ENCODE measurements at places on chromosomes 11 and 22.

- H3K4me3 ChIP-seq: no peak overlapping the region
- DNase-seq: peak; percentile 45
- no peaks in the 10 kb centered on the region for H3K36me3 ChIP-seq
- peaks cover 19% of the 10 kb centered on the region for H3K4me1 ChIP-seq
Measured at GRCh38 chr11:15707971-15708370, 593.2 kb downstream of the INSC start.

DNA sequence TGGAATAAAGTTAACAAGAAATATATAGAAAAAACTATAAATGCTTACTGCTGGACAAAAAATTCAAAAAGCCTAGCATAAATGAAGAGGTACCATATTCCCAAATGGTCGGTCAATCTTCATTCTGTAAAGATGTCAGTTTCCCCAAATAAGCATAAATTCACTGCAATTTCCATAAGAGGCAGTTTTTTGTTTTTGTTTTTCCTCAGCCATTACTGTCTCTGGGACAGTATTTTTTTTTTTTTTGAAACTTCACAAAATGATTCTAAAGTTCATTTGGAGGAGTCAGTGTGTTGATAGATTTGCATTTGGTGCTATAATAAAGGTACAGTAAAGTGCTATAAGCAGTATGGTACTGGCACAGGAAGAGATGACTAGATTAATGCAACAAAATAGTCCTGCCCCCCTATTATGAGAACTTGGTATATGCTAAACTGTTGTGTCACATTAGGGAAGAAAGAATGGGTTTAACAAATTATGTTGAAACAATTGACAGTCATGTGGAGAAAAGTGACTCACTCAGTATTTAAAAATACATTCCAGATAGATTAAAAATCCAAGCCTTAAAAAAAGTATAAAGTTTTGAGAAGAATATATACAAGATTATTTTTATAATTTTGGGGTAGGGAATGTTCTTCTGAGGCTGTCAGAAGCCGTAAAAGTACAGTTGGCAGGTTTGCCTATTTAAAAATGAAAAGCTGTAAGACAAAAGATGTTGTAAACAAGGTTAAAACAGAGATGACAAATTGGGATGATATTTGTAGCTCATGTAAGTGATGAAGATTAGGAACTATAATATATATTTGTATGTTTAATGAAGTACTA, 2.6 kb upstream of the FTH1 start:
- H3K4me1 ChIP-seq: peaks cover 61% of the 10 kb centered on the region
- H3K27me3 ChIP-seq: no peaks in the 10 kb centered on the region
- H3K36me3 ChIP-seq: no peaks in the 10 kb centered on the region
- DNase-seq: no peak
- peak overlapping the region; percentile 94 for H3K27ac ChIP-seq

DNA sequence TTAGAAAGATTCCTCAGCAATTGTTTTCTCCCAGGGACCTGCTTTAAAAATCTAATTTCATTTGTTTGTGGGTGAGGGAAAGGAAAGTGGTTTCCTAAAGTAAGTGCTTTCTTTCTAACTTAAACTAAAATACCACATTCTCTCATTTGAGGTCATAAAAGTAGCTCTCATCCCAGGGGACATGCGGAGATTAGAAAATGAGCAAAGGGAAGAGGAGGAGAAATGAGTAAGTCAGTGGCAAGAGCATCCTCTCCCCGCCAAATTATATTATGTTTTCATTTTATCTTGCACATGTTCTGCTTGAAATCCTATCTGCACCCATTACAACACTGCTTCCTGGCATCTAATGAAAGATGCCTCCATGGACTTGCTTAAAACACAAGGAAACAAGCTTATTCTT, 191.4 kb downstream of the ARHGAP42 start:
- H3K27me3 ChIP-seq: no peaks in the 10 kb centered on the region
- no peak overlapping the region for H3K4me3 ChIP-seq
- DNase-seq: no peak
- peak overlapping the region; percentile 80 for H3K27ac ChIP-seq
- H3K4me1 ChIP-seq: no peaks in the 10 kb centered on the region
- no peaks in the 10 kb centered on the region for H3K36me3 ChIP-seq

DNA sequence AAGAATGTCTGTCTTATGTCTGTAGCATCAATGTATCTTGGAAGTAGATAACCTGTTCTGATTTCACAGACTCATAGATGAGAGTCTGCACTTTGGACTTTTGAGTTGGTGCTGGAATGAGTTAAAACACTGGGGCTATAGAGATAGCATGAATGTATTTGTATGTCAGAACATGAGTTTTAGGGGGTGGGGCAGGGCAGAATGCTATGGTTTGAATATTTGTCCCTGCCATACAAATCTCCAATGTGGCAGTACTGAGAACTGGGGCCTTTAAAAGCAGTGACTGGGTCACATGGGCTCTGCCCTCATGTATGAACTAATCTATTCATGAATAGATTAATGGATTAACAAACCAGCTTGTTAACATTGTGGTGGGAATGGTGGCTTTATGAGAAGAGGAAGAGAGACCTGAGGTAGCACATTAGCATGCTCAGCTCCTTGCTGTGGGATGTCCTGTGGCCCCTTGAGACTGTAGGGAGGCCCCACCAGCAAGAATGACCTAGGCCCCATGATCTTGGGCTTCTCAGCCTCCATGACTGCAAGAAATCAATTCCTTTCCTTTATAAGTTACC, 15.5 kb upstream of the OR52K1 start:
- DNase-seq: no peak
- no peak overlapping the region for H3K27ac ChIP-seq
- no peaks in the 10 kb centered on the region for H3K36me3 ChIP-seq
- H3K4me1 ChIP-seq: no peaks in the 10 kb centered on the region
